CD4-positive, alpha-beta T cell treated with Interleukin-1 beta for 1 hour (primary cell): ENCODE measurements at places on chromosomes 1 and 21.

DNA sequence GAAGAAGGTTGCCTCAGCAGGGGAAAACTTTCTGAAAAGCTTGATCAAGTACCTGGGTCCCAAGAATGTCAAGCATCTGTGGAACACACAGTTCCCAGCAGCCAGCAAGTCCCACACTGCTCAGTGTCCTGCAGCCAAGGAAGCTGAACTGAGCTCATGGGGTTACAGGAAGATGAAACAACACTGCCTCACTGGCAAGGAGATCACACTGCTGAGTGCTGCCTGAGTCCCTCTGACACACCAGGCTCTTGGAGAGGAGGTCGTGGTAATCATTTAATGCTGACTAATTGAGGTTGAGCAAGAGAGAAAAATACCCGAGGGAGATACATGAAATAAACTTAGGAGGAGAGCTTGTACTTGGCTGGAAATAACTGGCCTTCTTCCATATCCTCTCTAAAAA is 75.2 kb downstream of the MPZL1 start:
- peak; percentile 24 for DNase-seq

DNA sequence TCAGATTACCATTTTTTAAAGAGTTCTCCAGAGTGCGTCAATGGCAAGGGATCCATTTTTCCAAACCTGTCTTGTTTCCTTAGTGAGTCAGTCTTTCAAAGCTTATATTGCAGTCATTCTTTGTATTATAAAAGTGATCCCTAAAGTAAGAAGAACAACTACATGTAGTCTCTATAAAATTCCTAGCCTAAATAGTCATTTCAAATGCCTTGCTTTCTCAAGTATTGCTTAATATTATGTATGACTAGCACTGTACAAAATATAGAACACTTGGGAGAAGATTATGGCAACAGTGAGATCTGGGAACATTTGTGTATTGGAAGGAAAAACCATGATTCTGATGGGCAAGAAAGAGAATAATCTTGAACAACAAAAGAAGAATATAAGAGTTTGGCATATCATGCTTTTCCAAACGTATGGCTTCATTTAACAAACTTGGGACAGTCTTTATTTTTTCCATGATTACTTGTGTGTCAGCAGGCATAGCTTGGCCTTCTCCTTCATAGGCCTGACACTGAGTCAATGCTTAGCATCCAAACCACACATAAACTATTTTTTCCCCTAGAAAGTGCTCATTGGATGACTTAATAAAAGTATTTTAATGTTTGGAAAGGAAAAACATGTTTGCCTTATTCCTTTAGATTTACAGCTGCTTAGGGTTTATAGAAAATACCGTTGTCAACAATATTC is 547.4 kb downstream of the LTN1 start:
- DNase-seq, result no peak

GRCh38 chr1:29238620-29239002 is 2.3 kb downstream of the PTPRU start:
- no peak for DNase-seq

GRCh38 chr1:54163573-54163972 is 10.8 kb upstream of the CDCP2 start:
- no peak for DNase-seq

DNA sequence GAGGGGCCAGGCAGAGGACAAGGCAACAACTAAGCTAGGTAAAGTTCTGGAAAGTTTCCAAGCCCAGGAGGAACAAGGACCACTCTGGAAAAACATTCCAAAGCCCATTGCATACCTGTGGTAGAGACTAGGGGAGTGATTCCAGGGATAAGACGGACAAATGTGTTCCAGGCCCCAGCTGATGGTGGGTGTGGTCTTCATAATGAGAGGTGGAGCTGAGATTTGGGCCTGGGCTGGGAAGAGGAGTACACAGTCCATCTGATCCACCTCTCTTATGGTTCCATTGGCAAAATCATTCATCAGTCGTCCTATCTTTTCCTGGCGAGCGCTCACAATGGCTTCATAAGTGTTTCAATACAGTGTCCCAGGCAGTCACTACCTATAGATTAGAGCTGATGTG is 4.5 kb downstream of the KLHDC7A start:
- no peak for DNase-seq

DNA sequence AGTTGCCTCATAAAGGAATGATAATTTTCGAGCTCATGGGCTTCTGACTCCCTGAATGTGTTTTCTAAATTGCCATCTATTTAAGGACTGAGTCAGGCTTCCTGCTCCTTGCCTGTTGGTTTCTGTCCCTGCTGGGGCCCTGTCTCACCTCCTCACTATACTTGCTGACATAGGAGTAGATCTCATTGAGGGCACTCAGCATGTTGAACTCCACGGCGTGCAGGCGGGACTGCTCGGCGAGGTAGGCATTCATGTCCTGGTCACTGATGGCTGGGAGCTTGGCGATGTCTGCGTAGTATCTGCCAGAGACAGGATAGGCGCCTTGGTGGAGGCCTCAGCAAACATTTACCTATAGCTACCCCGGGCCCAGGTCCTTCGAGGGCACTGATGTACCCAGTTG is 116.9 kb upstream of the CD34 start:
- no peak for DNase-seq

DNA sequence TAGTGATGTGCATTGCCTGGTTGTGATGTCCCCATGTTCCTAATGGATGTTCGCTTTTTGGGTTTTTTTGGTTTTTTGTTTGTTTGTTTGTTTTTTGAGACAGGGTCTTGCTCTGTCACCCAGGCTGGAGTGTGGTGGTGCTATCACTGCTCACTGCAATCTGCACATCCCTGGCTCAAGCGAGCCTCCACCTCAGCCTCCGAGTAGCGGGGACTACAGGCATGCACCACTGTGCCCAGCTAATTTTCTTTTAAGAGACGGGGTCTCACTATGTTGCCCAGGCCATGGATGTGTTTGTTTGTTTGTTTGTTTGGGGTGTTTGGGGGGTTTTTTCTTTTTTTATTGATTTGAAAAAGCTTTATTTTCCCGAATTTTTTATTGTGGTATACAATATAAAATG is 2.1 kb downstream of the COL6A2 start:
- no peak for DNase-seq

DNA sequence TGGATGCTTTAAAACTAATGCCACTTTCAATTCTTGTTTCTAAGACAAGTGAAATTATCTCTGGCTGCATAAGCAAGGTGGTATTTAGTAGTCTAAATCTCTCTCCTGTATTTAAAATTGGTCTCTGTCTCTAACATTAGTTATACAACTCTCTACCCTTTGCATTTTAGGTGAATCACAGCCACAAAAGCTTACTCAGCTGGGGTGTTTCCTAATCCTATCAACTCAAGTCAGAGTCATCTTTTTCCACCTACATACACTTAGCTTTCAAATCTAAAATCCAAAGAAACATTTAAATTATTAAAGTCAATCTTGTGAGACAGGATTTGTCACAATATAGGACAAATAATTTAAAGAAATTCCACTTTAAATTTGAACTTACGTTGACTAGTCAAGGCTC is 255.1 kb upstream of the CXADR start:
- no peak for DNase-seq

GRCh38 chr1:183209533-183210158 is 23.6 kb downstream of the LAMC2 start:
- no peak for DNase-seq

GRCh38 chr1:22654692-22655091 is 1.7 kb downstream of the C1QB start:
- no peak for DNase-seq

DNA sequence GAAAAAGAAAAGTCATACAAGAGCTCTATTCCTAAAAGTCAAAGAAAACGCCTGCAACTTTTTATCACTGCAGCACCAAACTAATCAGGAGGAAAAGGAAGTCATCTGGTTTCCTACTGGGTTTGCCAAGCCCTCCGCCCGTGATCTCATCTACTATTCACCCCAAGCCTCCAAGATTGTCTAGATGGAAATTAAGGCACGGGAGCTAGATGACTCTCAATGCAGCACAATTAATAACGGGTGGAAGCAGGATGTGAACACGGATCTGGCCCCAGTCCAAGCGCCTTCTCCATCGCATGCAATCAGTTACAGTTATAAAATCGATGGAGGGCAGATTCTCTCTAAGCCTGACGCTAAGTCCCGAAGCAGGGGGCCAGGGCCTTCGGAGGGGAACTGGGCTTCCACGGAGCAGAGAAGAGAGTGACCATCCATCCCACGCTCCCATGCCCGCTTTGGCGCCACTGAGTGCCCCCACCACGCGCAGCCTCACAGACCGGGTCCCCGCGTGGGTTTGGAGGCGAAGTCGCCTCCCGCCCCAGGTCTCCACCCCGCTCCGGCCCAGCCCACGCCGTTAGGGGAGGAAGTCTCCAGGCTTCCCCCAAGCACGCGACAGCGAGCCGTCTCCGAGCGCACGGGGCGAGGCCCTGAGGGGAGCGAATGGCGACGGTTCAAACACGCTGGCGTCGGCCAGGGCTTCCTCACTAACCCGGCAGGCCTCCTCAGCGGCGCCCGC is 1.8 kb downstream of the HSF2BP start:
- no peak for DNase-seq

GRCh38 chr1:55773211-55773940 is 558.2 kb upstream of the USP24 start:
- no peak for DNase-seq

GRCh38 chr1:208100906-208101305 is 143.3 kb downstream of the PLXNA2 start:
- DNase-seq, result no peak

DNA sequence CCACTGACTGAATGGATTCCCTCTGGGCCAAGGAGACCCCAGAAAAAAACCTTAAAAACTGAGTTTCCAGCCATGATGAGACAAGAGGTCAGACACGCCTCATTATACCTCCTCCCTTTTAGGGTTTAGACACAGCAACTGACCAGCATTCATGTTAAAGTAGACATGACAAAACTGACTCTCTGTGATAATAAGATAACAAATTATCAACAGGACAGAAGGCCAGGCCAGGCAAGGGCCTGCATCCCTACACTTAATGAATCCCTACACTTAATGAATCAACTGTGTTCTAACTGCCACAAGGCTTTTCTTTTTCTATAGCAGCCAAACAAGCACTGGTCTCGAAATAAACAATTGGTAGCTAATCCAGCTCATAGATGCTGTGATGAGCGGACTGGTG is 33.3 kb upstream of the FAM89A start:
- no peak for DNase-seq

- no peak for DNase-seq
Measured at GRCh38 chr1:173056365-173056764, 5.6 kb upstream of the TNFSF18 start.

GRCh38 chr1:209728466-209728865 is 23.8 kb downstream of the HSD11B1 start:
- DNase-seq, result no peak
